Cardiac septum (tissue), 1 donor: ENCODE measurements at places on chromosomes 5 and 9.
A peak's percentile ranks its signal among the peaks of the same experiment; 100 is the strongest.

GRCh38 chr9:131273146-131273855, 3.0 kb downstream of the FAM78A start:
- DNase-seq: no peak

DNA sequence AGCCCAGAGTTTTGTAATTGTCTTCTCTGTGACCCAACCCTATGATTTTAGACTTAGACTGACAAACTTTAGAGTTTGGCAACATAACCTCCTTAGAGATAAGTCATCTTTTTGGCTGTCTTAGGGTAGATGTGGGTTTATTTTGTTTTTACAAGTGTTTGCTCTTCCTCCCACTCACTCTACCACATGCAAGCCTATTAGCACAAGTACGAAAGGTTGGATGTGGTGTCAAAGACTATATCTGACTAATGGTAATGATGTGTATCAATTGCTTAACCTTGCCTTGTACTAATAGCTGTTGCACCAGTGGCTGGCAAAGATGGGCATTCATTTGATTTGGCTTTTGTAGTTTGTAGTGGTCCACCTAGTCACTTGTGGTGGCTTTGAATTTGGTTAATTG, 46.5 kb downstream of the SLC25A46 start:
- no peak for DNase-seq

GRCh38 chr5:62286834-62287233, 19.2 kb upstream of the KIF2A start:
- DNase-seq: no peak

GRCh38 chr9:99138424-99139284, 33.7 kb downstream of the TGFBR1 start:
- DNase-seq: no peak

DNA sequence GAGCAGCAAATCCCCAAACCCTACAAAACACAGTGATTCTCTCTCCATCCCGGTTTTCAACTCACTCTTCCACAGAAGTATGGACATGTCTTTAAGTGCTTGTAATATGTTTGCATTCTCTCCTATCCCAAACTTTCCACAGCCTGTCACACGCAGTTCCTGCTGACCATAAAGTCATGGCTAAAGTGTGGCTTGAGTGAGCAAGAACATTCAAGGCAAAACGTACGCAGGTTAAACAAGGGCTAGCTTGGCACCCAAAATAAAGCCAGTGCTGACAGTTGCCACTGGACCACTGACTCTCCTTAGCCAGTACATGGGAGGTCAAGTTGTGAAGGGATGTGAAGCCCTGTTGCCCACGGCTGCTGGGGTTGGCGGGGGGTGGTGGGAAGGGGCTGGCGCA, 211.1 kb upstream of the IRX1 start:
- DNase-seq: no peak

- no peak for DNase-seq
These were observed 457.6 kb downstream of the SLCO4C1 start for GRCh38 chr5:101838435-101838834.

GRCh38 chr5:137176126-137176525, 323.0 kb downstream of the SPOCK1 start:
- DNase-seq: no peak

GRCh38 chr9:7176561-7176960, 418.8 kb downstream of the KDM4C start:
- no peak for DNase-seq

DNA sequence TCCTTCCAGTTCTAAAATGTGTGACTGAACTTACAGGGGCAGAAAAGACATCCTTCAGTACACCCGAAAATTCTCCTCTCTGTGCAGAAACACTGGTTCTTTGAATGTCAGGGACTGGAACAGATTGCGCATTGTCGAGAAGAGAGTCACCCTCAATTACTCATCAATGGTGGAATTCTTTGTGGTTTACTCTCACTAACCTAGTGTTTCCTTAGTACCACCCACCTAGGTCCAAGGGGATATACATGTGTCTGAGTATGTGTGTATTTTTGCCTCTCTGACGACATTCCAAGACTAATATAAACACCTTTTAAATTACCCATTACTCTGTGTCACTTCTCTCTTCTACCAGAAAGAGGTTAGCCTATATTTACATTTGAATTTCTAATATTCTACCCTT, 660.8 kb downstream of the TLE1 start:
- DNase-seq: no peak

- no peak for DNase-seq
These were observed 137.7 kb upstream of the NMUR2 start for GRCh38 chr5:152542741-152543140.

DNA sequence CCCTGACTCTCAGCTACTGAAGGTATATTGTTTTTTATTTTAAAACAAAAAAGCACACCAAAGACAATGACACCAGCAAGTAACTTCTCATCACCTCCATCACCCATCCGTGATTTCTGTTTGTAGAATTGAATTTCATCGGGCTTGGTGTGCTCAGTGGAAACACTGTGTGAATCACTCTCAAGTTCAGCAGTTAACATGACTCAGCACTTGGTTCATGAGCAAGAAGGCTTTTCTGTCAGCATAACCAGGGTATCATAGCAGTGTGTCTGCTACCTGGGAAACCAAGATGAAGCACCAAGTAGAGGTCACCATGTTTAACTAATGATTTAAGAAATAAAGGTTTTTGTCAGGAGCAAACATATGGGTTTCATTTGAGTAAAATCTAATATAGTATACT, 123.7 kb downstream of the INSYN2B start:
- DNase-seq: no peak

GRCh38 chr9:127844821-127845359, 9.6 kb downstream of the ENG start:
- DNase-seq: no peak

DNA sequence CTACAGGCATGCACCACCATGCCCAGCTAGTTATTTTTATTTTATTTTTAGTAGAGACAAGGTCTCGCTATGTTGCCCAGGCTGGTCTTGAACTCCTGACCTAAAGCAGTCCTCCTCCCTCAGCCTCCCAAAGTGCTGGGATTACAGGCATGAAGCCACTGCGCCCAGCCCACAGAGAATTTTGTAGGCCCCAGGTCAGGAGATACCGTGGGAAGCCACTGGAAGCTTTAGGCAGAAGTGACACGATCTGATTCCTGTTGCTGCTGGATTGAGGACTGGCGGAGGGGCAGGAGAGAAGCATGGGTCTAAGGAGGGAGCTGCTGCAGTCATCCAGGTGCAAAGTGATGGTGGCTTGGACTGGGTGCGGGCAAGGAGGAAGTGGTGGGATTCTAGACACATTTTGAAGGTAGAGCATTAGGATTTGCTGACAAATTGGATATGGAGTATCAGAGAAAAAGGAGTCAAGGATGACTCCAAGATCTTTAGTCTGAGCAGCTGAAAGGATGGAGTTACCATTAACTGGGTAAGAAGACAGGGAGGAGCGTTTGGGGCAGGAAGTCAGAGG, 20.7 kb downstream of the TCF7 start:
- peak; percentile 64 for DNase-seq

DNA sequence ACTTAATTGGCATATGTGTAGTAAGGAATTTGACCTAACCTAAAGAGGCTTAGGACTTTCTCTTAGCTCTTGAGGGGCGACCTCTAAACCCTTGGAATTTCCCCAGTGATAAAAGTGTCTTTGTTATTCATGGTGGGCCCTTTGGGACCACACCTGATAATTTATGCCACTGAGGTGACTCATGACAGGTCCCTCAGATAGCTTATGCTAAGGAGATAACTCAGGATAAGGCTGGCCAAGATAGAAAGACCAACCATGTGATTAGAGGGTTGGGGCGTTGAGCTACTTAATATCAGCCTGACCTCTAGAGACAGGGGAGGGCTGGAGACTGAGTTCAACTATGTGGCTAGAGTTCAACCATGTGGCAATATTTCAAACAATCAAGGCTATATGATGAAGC, 218.1 kb downstream of the AP3B1 start:
- DNase-seq: no peak

DNA sequence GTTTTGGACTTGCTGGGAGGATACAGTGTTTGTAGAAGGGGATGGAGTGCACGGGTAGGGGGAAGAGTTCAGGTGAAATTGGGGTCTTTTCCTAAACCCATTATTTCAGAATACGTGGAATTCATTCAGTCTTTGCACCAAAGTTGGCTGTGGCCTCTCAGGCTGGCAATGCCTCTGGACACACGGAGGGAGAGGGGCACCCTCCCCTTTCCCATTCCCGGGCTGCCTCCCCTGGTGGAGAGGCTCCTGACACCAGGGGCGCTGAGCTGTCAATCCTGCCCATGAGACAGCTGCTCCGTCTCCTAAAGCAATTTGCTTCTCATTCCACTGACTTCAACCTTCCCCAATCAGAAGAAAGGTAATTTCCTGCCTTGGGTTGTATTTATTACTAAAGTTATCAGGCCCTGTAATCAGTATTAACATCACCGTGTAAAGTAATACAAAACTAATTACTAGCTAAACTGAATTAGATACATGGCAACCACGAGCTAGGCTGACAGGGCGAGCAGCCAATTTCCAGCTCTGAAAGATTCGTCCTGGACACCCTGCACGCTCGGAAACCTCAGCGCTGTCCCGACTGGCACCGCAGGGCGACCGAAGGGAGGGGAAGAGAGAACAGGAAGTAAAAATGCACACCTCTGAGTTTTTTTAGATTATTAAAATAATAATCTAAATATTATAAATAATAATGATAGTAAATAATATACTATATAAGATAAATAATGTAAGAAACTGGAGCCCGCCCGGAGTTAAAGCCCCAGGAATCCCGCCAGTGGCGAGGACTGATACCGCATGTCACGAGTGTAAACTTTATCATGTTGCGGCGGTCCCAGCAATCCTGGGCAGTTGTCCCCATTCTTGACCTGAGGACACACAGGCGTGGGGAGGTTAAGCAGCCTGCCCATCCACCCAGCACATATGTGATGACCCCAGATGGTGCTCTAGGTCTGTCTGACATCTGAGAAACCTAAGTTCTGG, 6.9 kb upstream of the OLFM1 start:
- peak; percentile 56 for DNase-seq

DNA sequence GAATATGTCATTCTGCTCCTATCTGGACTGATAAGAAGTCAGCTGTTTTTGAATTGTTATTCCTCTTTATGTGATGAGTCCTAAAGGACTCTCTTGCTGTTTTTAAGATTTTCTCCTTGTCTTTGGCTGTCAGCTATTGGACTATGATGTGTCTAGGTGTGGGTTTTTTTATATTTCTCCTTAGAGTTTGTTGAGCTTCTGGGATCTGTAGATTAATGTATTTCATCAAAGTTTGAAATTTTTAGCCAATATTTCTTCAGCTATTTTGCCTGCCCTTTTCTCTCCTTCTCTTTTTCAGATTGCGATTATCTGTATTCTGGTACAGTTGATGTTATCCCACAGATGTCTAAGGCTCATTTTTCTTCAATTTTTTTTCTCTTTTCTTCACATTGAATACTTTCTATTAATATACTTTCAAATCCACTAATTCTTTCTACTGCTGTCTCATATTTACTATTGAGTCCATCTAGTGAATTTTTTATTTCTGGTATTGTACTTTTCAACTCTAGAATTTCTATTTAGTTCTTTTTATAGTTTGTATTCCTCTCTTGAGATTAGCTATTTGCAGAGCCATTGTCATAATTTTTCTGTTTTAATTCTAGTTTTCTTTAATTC, 31.1 kb downstream of the RPS23 start:
- no peak for DNase-seq

DNA sequence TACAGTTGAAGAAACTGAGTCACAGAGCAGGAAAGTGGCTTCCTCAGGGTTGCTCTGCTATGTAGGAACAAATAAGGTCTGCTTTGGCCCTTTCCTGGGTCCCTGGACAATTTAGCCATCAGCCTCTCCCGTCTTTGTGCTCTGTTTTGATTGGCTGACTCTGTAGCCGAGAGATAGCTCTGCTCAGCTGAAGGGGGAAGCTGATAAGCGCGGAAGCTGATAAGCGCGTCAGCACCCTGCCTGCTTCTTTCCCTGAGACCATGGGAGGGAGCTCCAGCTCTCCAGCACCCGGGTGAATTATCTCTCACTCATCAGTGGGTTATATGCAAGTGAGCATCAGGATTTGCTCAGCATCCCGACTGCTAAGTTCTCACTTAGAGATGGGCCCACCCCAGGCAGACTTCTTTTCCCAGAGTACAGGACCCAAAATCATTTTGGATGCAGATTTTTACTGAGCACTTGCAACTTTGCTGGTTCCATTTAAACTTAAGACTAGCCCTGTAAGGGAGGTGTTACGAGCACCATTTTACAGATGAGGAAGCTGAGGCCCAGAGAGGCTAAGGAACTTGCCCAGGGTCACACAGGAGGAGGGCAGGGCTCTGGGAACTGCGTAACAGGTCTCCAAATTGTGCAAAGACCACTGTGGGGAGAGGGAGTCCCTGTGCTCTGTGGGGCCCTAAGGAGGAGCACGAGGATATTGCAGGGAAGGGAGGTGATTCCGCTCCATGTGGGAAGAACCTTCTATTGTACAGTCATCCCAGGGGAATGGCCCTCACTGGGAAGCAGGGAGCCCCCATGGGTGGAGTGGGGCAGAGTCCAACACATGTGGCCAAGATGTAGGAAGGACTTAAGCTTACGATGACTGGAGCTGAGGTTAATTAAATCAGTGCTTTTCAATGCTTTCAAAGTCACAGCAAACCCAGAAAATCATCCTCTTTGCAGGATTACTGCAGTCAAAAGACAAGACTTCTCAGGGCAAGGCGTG, 83.7 kb upstream of the ORM1 start:
- DNase-seq: no peak

GRCh38 chr5:29247346-29248028, 1946.0 kb upstream of the CDH6 start:
- DNase-seq: no peak

GRCh38 chr5:94908889-94909480, 290.5 kb downstream of the SLF1 start:
- no peak for DNase-seq

- no peak for DNase-seq
These were observed 208.4 kb upstream of the PPP1R2B start for GRCh38 chr5:156641686-156642085.

DNA sequence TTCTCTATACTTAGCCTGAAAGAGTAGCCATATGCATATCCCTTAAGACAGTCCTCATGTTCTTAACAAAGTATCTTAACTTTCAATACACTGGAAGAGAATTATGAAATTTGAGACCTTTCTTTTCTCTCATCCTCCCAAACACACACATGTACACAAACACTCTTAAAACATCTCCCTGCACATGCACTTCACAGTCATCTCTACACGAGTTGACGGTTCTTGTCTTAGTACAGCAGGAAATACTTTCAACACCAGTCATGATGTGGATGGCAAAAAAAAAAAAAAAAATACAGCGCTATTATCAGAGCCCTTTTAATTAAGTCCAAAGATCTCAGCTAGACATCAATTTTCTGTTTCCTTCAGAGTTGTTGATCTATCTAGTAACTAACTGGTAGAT, 43.6 kb upstream of the PCSK1 start:
- no peak for DNase-seq

DNA sequence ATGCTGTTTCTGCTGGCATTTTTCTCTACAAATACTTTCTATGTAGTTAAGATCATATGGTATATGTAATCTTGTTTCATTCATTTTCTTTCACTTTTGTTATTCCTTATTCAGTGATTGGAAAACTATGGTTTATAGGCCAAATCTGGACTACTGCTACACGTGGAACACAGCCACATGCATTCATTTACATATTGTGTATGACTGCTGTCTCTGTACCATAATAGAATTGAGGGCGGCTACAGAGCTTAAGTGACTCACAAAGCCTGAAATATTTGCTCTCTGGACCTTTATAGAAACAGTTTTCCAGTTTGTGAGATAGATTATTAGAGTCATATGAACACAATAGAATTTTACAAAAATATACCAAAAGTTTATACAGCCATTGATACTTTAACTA, 133.6 kb upstream of the CDKN2B start:
- DNase-seq: no peak

- DNase-seq: no peak
These were observed 41.8 kb upstream of the NR5A1 start for GRCh38 chr9:124549016-124549415.

GRCh38 chr5:24624872-24625271, 19.9 kb downstream of the CDH10 start:
- no peak for DNase-seq
